Uterus (tissue), 4 donors: ENCODE measurements at places on chromosomes 1 and 21. TPM values are rescaled to one million over a fixed set of nuclear protein-coding genes. Genes with fewer than 3 reads are reported as not detected.

CTSK gene
- 168 TPM for total RNA-seq

- H3K4me1 ChIP-seq: no peaks in the 10 kb centered on the region
- no peak for DNase-seq
- H3K27me3 ChIP-seq: no peaks in the 10 kb centered on the region
- H3K36me3 ChIP-seq: no peaks in the 10 kb centered on the region
These were observed 19.1 kb upstream of the RXRG start for GRCh38 chr1:165463978-165464377.

- no peak for DNase-seq
- no peaks in the 10 kb centered on the region for H3K36me3 ChIP-seq
- H3K4me3 ChIP-seq: no peak overlapping the region
- H3K4me1 ChIP-seq: no peaks in the 10 kb centered on the region
- no peak overlapping the region for H3K27ac ChIP-seq
These were observed 10.0 kb upstream of the B4GALT3 start for GRCh38 chr1:161187311-161187710.

PCP4 gene
- 8.2 TPM for total RNA-seq

DNA sequence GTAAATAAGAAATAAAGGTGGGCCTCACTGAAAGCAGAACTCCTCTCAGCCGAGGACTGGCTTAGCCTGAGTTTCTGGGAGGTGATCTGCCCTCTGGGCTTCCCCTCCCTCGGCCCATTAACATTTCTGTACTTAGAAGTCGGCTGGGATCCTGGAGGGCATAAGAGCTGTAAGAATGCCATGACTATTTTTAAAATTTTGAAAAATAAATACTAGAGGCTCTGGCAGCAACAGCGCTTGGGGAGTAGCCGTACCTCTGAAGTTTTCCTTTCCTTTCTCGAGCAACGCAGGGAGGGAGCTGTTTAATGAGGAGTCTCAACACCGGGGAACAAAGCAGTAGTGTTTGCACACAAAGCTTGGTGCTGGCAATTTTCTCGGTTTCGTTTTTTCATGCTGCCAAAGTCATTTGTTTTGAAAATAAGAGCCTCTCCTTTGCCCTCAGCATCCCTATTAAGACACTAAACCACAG is 498.7 kb downstream of the SMYD3 start:
- H3K27me3 ChIP-seq: no peaks in the 10 kb centered on the region
- DNase-seq: no peak
- H3K4me3 ChIP-seq: no peak overlapping the region
